ENCODE measurements at places on chromosomes 4 and X.

GRCh38 chrX:3161681-3162080, 120.4 kb downstream of the ARSF start:
- no peak for ATAC-seq

DNA sequence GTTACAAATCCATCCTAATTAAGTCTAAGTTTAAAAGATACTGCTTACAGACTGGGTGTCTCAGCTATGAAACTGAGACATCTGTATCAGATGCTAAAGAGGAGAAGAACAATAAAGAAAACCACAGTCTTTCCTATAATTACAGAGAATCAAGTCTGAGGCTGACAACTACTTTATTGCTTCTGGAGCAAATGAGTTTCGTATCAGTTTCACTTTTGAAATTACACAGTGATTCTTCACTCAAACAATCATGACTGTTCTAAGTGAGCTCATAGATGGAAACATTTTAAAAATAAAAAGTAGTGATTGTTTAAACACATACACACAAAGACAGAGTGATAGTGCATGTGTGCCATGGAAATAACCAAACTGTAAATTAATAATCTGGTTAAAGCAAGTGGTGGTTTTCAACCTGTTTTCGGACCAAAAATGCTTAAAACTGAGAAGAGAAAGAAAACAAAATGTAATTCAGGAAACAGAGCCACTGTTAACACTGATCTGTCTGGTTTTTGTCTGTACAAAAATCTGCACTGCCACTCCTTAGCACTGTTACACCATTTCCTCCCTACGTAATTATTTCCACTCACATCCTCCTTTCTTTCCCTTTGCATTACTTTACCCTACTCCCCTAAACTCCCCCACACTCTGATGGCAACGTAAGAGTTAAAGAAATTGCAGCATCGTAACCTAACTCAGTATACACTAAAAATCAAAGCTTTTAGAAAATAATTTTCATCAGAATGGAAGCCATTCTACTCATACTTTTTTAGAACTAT, 12.5 kb downstream of the RFC1 start:
- ATAC-seq: peak; percentile 88

DNA sequence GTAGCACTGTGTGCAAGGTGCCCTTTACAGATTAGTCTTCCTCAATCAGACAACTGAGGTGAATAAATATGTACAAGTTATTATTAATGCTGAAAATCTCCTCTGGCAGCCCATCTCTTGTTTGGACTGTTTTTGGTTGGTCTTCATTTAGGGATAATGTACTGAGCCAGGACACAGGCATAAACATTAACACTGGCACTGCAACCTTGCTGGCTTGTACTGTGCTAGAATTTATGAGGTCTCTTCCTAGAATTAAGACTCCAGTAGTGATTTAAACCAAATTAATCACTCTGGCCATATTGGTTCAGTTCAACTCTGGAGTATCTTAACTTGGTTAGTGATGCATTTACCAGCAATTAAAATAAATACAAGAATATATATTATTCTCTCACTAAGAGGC, 244.7 kb upstream of the GK2 start:
- no peak for ATAC-seq

GRCh38 chr4:43337707-43338106, 445.2 kb downstream of the GRXCR1 start:
- ATAC-seq: no peak

- no peak for ATAC-seq
These were observed 59.3 kb downstream of the NLGN4X start for GRCh38 chrX:6169407-6169806.

GRCh38 chr4:25821899-25822298, 40.9 kb downstream of the SEL1L3 start:
- ATAC-seq: no peak

- no peak for ATAC-seq
These were observed 32.8 kb upstream of the EIF4E start for GRCh38 chr4:98961770-98962169.

GRCh38 chr4:93759506-93759905, 69.0 kb upstream of the ATOH1 start:
- no peak for ATAC-seq

GRCh38 chr4:10112658-10113284, 3.8 kb downstream of the WDR1 start:
- ATAC-seq: no peak

DNA sequence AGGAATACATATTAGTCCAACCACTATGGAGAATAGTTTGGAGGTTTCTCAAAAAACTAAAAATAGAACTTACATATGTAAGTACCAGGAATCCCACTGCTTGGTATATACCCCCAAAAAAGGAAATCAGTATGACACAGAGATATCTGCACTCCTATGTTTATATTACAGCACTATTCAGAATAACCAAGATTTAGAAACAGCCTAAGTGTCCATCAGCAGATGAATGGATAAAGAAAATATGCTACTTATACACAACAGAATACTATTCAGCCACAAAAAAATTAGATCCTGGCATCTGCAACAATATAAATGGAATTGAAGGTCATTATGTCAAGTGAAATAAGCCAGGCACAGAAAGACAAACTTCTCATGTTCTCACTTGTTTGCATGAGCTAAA, 27.5 kb upstream of the ABCG2 start:
- ATAC-seq: no peak

GRCh38 chr4:25446611-25447010, 69.5 kb downstream of the ANAPC4 start:
- no peak for ATAC-seq

- ATAC-seq: no peak
These were observed 24.0 kb downstream of the RCHY1 start for GRCh38 chr4:75490155-75490554.

DNA sequence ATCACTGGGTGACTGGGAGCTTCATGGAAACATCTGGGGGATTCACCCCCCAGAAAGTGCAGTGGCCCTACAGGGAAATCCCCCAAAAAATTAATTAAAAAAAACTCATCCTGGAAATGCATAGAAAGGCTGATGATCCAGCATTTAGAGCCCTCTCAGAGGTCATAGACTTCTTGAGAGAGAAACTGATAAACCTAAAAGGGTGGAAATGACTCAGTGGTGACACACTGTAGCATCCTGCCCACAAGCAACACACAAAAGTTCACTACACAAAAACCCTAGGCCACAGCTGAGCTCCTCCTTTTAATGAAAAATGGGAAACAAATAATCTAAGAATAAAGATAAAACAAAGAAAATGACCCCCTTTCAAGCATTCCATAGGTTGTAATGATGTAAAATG, 911.5 kb downstream of the GLUD2 start:
- no peak for ATAC-seq
